Small intestine (tissue), 16 donors: ENCODE measurements at places on chromosomes 7 and 10. TPM values are rescaled to one million over a fixed set of nuclear protein-coding genes. Genes with fewer than 3 reads are reported as not detected.

MYOZ1 gene
- 2.0 TPM for polyA plus RNA-seq

DNA sequence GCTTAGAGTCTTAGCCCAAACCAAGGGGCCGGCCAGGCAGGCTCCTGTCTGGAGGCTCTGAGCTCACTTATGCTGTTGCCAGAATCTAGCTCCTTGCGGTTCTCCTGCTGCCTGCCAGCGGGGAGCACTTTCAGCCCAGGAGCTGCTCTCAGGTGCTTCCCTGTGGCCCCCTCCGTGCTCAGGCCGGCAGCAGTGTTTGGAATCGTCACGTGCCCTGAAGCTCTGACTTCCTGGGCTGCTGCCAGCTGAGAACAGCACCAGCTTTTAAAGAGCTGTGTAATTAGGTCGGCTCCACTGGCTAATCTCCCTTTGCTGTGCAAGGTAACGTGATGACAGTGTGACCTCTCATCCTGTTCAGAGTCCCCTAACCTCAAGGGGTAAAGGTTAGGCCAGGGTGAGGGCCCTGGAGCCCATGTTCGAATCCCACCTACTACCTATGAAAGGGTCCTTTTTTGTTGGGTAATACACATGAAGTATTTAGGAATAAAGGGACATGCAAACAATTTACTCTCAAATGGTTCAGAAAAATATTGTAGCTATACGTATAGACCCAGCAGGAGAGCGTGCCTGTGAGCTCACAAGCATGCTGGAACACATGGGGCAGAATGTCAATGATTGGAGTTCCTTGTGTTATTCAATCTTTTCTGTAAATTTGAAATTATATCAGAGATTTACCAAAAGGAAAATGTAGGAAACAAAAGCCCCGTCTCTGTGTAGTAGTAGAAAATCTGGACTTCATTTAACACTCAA lies 16.6 kb downstream of the ZNF862 start:
- H3K27me3 ChIP-seq = no peaks in the 10 kb centered on the region
- H3K4me1 ChIP-seq = peaks cover 7% of the 10 kb centered on the region
- peak overlapping the region; percentile 32 for H3K27ac ChIP-seq
- H3K4me3 ChIP-seq = no peak overlapping the region
- peaks cover 31% of the 10 kb centered on the region for H3K36me3 ChIP-seq

DNA sequence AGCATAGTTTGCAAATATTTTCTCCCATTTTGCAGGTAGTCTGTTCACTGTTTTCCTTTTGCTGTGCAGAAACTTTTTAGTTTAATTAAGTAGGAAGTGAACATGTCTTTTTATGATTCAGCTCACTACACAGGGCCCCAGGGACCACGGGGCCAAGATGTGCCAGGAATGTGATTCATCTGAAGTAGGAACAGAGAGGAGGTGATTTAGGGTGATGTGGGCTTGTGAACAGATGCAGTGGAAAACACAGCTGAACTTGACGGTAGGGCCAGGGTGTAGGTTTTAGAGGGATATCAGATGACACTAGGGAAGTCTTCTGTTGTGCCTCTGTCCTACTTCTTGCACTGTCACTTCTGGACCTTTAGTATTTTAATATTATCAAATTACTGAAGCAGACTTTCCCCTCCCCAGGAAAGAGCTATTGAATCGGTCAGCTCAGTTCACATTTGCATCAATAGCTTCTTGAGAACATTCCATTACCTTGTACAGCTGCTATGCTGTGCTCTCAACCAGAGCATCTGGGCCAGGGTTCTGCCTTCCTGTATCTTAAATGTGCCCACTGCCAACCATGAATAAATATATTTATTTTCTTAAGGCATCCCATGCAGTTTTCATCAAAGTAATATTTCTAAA lies 96.9 kb downstream of the OSBPL3 start:
- DNase-seq = no peak
- H3K27me3 ChIP-seq = no peaks in the 10 kb centered on the region
- no peak overlapping the region for H3K4me3 ChIP-seq
- H3K27ac ChIP-seq = no peak overlapping the region
- no peaks in the 10 kb centered on the region for H3K4me1 ChIP-seq
- no peaks in the 10 kb centered on the region for H3K36me3 ChIP-seq

- H3K4me3 ChIP-seq = no peak overlapping the region
- H3K27ac ChIP-seq = no peak overlapping the region
- DNase-seq = no peak
These were observed 303.1 kb upstream of the FZD1 start for GRCh38 chr7:90961037-90961725.

GRCh38 chr10:116809483-116810119 lies 39.7 kb upstream of the ENO4 start:
- no peaks in the 10 kb centered on the region for H3K4me1 ChIP-seq
- H3K4me3 ChIP-seq = no peak overlapping the region
- no peak overlapping the region for H3K27ac ChIP-seq
- no peaks in the 10 kb centered on the region for H3K36me3 ChIP-seq
- DNase-seq = peak; percentile 23

DNA sequence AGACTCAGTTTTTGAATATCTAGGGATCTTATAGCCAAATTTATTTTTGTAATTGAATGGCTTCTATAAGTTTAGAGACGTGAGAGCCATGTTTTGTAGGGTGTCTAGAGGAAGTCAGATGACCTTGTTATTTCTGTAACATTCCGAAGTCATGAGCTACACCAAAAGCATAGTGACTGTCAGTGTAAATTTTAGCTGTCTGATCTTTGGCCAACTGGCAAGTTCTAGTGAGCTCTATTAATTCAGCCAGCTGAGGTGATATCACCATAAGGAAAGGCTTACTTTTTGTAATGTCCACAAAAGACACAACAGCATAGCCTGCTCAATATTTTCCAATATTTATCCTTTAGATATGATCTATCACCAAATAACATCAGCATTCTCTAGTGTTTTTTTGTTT lies 9.9 kb upstream of the NT5C3A start:
- H3K36me3 ChIP-seq = no peaks in the 10 kb centered on the region
- no peak overlapping the region for H3K4me3 ChIP-seq
- no peaks in the 10 kb centered on the region for H3K4me1 ChIP-seq

- no peaks in the 10 kb centered on the region for H3K27me3 ChIP-seq
- H3K36me3 ChIP-seq = peaks cover 8% of the 10 kb centered on the region
- DNase-seq = no peak
- H3K4me3 ChIP-seq = no peak overlapping the region
- peaks cover 3% of the 10 kb centered on the region for H3K4me1 ChIP-seq
- H3K27ac ChIP-seq = no peak overlapping the region
These were observed 30.9 kb downstream of the LAMB1 start for GRCh38 chr7:107972075-107972482.

- H3K4me1 ChIP-seq = no peaks in the 10 kb centered on the region
- no peak for DNase-seq
- no peaks in the 10 kb centered on the region for H3K36me3 ChIP-seq
- no peak overlapping the region for H3K27ac ChIP-seq
These were observed 38.1 kb upstream of the SEMA3A start for GRCh38 chr7:84232646-84233045.

GRCh38 chr10:18399158-18399557 lies 252.2 kb downstream of the NSUN6 start:
- no peak for DNase-seq
- H3K27ac ChIP-seq = no peak overlapping the region
- H3K36me3 ChIP-seq = no peaks in the 10 kb centered on the region
- H3K4me3 ChIP-seq = no peak overlapping the region

DNA sequence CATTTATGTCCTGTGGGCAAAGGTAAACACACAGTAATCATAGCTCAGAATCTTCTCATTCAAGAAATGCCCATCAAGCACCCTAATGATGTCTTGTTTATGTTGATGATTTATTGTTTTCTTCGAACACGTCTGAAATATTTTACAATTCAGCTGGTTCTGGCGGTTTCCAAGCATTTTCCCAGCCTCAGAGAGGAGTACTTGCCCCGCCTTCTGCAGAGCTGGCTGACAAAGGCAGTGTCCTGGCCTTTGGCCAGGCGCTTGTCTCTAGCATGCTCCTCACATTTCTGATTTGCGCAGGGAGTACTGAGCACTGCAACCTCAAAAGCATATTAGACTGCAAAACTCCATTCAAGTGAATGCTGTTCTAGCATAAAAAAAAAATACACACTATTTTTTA lies 314.2 kb upstream of the GNAI1 start:
- no peak overlapping the region for H3K27ac ChIP-seq
- no peaks in the 10 kb centered on the region for H3K27me3 ChIP-seq
- peak; percentile 12 for DNase-seq
- H3K4me3 ChIP-seq = no peak overlapping the region
- H3K36me3 ChIP-seq = no peaks in the 10 kb centered on the region
